Fibroblast of skin of scalp (primary cell): ENCODE measurements at places on chromosomes 1 and 21.

DNA sequence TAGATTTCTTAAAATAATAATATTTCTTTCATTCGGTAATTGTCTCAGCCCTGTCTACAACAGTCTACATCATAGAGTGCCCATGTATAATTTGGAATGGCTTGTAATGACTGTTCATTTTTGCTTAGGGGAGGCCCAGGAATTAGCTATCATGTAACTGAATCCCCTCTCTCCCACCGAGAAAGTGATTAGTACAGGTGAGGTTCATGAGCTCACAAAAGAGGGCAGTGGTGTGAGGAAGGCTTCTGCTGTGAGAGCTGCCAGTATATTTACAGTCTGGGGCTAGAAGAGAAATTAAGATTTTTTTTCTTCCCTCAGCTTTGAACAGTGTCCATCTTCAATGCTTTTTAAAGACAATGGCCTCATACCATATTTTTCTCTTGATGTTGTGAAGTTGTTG lies 340.7 kb downstream of the ADGRL2 start:
- no peak for DNase-seq

- no peak for DNase-seq
These were observed 42.5 kb downstream of the LRRC8D start for GRCh38 chr1:89863165-89863830.

GRCh38 chr21:44539046-44539445 lies 949 bp downstream of the KRTAP10-1 start:
- no peak for DNase-seq

- DNase-seq: no peak
These were observed 94.7 kb downstream of the NTMT2 start for GRCh38 chr1:170240409-170240808.

DNA sequence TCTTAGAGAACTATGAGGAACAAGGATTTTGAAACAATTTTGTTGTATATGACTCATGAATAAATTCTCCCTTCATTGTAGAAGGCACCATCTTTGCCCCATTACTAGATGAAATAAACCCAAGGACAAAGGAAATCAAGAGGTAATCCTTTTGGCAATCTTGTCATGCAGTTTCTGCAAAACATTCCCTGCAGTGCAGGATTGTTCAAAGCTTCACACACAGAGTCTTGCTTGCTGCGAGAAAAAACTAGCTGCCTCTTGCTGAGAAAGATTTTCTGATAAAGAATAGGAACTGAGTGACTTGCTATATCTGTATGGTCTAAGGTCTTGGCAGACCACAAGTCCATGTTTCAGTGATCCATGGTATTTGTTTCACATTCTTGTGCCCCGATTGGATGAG lies 657.4 kb upstream of the ADGRL4 start:
- peak; percentile 41 for DNase-seq

GRCh38 chr1:41532206-41532975 lies 47.9 kb upstream of the EDN2 start:
- no peak for DNase-seq

DNA sequence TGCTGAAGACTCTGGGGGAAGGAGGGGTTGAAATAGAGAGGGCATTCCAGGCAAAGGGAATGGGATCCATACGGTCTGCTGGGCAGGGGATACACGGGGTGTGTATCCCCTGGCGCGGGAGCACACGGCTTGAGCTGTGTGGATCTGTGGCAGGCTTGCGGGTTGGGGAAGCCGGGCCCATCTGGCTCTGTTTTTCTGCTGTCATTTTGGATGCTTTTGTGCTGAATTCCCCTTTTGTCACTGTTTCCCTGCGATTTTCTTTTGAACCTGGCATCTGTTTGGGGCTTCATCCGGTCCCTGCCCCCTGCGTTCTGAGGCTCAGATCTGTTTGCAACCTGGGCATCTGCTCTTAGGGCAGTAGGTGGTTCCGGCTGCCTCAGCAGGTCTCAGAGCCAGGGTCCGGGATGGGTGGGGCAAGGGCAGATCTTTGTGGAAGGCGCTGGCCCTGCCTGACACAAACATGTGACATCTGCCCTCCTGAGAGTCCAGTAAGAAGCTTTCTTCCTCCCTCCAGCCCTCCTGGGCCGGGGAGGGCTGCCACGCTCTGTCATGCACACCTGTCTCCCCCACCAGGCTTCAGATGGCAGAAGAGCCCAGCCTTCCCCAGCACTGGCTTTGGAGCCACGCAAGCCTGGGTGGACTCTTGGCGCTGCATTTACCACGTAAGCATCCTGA lies 84.0 kb downstream of the IGSF21 start:
- DNase-seq: no peak

DNA sequence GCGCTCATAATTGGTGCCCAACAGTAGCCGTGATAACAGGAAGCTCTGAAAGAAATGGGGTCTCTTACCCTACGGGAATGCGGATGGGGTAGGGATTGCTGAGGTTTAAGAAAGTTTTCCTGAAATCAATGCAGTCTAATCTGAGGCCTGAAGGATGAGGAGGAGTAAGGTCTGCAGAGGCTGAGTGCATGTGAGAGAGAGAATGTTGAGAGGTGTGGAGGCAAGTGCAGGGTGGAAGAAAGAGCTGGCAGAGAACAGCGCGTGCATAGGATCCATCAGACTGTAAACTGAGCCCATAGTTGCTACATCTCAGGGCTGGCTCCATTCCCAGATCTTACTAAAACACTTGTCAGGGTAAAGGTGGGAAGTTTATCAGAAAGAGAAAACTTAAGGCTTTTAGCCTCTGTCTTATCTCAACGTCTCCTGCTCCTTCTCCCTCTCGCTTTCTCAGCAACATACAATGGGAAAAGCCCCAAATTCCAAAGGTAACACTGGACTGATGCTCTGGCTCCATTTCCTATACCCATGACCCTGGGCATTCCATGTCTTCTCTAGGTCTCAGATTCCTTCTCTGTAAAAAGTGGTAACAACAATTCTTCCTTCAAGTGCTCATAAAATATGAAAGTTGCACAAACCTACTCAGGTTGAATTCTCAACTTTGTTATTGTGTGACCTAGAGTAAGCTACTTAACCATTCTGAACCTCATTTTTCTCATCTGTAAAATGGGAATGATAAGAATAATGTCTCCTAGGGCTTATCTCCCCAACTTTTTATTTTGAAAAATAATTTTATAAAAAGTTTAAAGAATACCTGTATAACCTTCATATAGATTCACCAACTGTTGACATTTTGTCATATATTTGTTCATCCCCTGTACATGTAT lies 75.2 kb downstream of the SH3GLB1 start:
- DNase-seq: peak; percentile 15

- no peak for DNase-seq
These were observed 5.2 kb upstream of the LRRC53 start for GRCh38 chr1:74517599-74518051.

GRCh38 chr1:54567961-54568360 lies 19.9 kb downstream of the ACOT11 start:
- no peak for DNase-seq

DNA sequence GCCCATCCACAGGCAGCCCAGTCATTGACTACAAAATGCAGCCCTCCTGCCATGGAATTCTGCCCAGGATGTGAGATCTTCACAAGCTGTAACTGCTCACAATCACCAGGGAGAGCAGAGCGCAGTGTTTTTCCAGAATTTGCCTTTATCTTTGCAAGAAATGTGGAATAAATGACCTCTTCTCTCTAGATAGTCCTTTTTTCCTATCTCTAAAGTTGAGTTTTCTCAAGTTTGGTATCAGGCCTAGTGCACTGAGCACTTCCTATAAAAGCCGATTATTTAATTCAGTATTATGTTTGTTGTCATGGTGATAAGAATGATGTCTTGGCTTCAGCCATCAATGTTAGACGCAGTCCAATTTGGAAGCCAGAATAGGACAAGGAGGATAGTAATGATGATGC lies 246.9 kb upstream of the IRF2BP2 start:
- DNase-seq: no peak

- no peak for DNase-seq
These were observed 7.5 kb upstream of the SPRR4 start for GRCh38 chr1:152962876-152963415.

- DNase-seq: peak; percentile 22
These were observed 199.2 kb downstream of the HLX start for GRCh38 chr1:221078260-221078965.

GRCh38 chr1:70487459-70487815 lies 76.4 kb downstream of the CTH start:
- no peak for DNase-seq

- no peak for DNase-seq
These were observed 35.3 kb upstream of the TTC4 start for GRCh38 chr1:54680387-54680786.

DNA sequence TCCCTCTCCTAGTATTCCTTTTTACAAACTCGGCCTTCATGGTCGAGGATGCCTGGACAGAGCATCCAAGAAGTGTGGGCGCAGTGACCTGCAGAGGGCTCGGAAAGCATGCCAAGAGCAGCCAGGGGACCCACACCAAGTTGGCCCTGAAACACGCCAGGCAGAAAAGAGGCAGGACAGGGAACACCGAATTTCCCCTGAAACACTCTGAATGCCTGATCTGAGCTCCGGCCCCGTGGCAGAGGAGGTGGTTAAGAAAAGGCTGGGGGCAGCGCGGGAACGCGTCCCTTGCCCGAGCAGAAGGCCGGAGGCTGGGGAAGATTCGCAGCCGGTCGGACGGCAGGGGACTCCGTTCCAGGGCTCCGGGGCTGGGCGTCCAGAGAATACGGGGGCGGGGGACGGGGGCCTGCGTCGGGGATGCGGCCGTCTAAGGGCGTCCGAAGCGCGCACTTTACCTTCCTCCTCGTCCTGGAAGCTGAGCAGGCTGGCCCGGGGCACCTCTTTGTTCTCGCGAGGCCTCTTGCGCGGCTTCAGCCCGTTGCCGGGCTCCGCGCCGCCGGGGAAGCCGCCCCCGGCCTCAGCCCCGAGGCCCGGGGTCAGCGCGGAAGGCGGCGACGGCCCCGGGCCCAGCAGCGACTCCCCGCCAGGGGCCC lies 558 bp downstream of the PAXBP1 start:
- DNase-seq: peak; percentile 56

- no peak for DNase-seq
These were observed 43.6 kb upstream of the BMP8B start for GRCh38 chr1:39832294-39832693.

GRCh38 chr1:206814716-206815341 lies 42.5 kb upstream of the IL10 start:
- peak; percentile 62 for DNase-seq

- no peak for DNase-seq
These were observed 208.1 kb downstream of the USH2A start for GRCh38 chr1:216215169-216215568.

DNA sequence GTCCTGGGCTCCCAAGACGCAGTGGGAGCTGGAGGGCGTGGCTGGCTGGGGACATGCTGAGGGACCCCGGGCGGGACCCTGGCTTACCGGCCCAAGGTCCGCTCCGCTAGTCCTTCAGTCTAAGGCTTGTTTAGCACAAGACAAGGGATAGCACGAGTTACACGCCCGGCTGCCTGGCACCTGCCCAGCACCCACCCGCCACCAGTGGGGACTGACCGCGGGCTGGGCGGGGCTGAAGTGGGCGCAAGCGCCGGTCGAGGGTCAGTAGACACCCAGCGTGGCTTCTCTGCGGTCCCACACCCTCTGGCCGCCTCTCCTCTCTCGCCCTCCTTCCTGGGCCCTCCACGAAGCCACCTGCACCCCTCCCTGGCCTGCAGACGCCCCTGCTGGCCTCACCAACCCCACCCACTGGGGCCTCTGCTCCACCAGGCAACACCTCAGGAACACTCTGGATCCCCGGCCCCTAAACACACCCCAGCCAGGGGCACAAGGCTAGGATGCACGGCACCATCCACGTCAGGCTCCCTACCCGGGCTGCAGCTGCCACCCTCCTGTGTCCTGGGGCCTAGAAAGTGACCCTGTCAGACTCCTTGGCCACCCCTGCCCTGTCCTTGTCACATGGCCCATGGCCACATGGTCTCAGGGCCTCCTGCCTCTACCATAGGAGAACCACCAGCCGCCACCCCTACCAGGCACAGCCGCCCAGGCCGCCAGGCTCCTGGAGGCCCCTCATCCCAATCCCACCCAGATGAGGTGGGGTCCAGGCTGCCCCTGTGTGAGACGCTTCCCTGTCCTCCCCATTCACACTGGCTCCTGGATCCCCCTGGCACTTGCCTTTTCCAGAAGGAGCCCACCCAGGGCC lies 6.1 kb downstream of the TAS1R3 start:
- DNase-seq: no peak

DNA sequence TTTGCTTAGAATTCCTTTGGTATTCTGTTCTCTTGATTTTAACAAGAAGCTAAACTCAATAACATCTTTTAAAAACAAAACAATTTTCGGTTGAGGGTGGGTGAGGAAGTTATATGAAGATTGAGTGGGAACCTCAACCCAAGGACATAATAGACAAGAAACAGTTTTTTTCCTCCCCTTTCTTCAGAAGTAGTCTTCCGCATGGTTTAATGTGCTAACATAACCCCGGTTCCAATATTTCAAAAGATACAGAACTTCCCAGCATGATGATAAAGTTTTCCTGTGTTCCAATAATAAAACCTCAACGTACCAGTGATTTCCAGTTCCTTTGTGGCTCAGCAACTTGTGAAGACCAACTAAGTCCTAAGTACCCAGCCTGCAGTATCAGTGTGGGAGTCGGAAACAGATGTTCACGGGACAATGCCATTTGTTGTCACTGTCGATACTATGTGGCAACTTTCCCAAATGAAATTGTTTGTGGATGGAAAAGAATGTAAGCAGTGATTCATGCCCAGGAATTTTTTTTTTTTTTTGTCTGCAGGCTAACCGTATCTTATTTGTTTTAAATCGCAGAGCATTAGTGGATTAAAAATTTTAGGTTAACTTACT lies 48.5 kb downstream of the NR5A2 start:
- DNase-seq: peak; percentile 89

DNA sequence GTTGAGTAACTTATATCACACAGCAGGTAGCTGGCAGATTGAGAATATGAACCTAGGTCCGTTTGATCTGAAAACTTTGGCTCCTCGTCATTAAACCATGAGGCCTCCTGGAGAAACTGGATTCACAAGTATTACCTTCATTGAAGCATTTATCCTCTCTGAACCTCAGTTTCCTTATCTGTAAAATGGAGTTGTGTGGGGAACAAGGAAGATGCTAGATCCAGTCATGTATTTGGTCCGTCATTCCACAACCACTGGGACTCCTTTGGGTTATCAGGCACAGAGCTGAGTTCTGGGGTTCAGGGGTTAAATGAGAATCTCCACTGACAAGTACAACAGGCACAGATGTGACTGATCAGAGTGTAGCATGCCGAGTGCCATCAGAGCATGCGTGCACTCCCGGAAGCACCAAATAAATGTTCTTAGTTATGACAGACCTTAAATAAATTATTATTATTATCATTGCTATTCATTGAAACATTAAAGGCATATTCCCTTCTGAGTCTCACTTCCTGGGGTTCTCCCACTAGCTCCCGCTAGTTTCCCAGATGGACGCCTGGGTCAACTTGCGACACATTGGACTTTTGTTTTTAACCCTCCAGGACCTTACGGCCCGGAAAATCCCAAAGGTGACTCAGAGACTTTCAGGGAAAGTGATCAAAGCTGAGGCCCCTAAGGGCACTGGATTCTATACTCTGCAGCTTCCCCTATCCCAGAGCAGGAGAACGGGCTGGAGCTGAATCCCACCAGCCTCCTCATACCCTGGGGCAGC lies 130.6 kb downstream of the PLPP3 start:
- peak; percentile 39 for DNase-seq

GRCh38 chr21:42513985-42514882 lies 582 bp downstream of the SLC37A1 start:
- DNase-seq: no peak
